Activated gamma-delta T cell (primary cell): ENCODE measurements at places on chromosomes 2 and 18.
A peak's percentile ranks its signal among the peaks of the same experiment; 100 is the strongest.

- no peak for DNase-seq
These were observed 179.5 kb downstream of the BCL2 start for GRCh38 chr18:63140038-63140450.

- DNase-seq, result no peak
These were observed 1.2 kb downstream of the CPSF3 start for GRCh38 chr2:9424447-9425164.

- no peak for DNase-seq
These were observed 160.3 kb downstream of the IKZF2 start for GRCh38 chr2:212991120-212991519.

DNA sequence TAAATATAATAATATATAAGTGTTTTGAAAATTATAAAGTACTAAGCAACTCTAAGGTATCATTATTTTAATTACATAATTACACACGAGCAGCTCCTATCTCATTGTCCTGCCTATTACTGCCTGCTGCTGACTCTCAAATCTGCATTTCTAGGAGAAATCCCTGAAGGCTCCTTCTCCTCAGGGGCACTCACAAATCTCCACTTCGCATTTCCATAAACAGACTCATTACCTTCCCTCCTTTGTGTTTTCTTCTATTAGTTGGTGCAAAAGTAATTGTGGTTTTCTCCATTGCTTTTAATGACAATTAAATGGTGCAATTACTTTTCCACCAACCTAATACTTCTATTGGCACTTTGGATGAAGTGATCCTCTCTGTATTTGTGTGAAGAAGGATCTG is 135.0 kb upstream of the HNMT start:
- DNase-seq, result no peak

GRCh38 chr2:6864923-6865345 is 773 bp downstream of the CMPK2 start:
- DNase-seq, result peak; percentile 40

DNA sequence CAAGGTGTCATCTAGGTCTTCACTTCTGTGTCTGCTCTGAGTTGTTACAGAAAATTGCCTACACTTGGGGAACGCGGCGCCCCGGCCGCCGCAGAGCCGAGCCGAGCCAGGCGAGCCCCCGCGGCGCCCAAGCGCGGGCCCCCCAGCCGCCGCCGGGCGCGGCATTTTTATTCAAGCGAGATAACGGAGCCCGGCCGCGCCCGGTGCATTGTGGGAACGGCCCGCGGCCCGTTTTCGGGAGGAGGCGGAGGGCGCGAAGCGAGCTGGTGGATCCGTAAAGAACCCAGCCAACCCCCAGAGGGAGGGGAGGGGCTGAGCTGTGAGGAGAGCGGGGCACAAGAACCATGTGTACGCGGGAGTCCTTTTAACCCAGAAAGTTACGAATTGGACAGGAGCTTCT is 191.8 kb downstream of the FTCDNL1 start:
- no peak for DNase-seq

DNA sequence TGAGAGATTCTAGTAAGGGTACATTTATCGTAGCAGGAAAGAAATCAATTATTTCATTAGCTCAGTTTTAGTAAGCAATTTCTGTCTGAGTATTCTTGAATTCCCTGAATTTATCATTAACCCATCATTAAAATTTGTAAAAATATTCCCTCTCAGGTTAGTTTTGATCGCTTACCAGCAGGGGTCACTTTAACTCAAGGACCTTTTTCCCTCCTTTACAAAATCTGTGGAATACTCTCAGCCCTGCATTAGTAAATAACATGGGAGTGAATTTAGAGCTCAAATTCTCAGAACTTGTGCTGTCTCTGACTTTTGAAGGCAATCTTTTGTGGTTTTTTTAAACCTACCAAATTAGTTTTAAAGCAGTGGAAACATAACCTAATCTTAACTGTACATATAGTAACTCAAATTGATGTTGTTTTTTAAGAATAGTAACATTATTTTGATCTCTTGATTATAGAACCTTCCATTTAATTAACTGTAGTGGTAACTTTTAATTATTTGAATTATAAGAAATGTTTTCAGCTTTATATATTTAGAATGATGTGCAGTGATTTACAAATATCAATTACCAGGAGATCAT is 97.2 kb downstream of the AGPS start:
- DNase-seq, result no peak

DNA sequence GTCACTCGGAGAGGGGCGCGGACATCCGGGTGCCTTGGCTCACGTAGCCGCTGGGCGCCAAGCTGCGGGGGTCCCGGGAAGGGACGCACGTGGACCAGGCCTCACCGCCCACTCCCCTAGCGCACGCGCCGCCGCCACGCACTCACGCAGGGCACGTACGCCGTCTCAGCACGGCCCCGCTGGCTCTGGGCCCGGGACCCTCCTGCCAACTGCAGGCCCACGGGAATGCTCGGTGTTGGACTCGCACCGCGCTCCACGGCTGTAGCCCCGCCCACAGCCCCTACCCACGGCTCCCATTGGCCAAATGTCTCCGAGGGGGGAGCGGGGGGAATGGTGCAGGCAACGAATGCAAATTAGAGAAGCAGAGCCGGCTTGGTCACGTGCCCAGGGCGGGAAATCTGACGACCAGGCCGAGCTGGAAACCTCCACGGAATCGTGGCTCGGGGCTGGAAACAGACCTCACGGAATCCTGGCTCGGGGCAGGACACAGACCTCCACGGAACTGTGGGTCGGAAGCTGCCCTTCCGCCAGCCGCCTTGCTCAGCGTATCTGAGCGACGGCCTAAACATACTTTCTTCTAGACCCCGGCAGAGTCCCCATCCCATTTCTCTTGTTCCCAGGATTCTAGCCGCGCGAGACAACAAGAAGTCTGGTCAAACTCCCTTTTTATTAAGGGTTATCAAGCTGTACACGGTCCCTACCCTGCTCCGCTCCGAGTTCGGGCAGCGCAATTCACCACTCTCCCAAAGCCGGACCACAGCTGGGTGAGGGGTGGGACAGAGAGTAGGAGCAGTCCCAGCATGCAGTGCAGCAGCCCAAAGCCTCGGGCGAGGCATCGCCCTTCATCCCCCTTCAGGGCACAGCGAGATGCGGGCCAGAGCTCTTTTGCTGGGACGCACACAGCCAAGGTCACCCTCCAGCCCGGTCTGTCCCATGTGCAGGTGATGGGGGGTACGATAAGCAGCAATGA is at the start of gene ABCB6:
TSS of gene ABCB6 (minus strand) at position 227 of the 970 bp plus-strand sequence. CDS start 285 bp downstream, outside the sequence.
- DNase-seq, result peak; percentile 62
